ENCODE measurements at places on chromosomes 5 and 9.

GRCh38 chr9:557601-558201 is 283.8 kb upstream of the DMRT1 start:
- DNase-seq, result no peak

DNA sequence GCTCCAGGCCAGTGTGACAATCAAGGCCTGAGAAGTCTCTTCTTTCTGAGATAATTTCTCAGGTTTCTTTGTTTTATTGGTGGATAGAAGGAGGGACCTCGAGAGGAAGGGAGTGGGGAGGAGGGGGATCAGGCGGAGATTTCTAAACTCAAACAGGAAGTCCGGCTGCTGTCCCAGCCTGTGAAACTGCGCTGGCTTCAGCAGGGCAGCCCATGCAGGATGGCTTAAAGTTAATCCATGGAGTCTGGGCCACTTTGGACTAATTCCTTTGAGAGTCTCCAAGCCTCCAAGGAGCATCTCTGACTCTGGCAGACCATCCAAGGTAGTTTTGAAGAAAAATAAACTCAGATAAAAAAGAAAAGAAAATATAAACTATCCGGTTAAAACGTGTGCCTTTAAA is 378.5 kb downstream of the MLLT3 start:
- no peak for DNase-seq

DNA sequence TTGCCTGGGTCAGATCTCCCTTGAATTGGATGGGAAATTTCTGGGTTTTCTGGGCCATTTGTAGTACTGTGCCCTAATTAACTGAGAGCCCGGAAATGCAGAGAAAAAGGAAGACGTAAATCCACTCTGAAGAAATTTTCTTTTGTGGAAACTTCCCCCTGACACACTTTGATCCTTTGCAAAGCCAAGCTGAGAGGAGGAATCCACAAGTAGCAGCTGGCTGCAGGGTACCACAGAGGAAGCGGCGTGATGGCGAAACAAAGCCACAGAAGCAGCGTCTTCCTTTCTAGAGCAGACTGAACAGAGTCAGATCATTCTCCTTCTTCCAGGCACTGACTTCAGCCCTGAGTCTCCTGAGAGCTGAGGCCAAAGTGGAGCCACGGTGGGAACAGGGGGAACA is 47.1 kb upstream of the ZNF354A start:
- no peak for DNase-seq

DNA sequence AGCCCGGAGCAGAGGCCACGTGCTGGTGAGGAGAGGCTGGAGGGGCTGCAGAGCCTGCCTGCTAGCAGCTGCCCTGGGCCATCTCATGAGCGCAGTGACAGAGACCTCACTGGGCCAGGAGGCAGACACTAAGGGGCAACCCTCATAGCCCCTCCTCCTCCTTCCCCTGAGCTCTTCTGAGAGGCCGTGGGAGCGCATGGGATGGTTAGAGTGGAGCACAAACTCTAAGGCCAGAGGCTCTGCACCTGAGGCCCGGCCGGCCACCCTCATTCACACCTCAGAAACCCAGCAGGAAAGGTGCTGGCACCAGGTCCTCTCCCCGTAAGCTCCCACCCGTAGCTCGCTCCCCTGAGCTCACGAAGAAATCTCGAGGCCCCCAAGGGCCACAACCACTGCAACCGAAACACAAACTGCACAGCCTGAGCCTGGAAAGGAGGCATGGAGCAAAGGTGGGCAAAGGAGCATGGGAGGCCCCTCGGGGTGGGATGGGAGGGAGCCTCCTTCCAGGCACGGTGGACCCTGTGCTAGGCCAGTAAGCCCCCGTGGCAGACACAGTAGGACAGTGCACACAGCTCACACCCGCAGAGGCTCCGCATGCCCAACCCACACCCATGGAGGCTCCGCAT is 17.7 kb downstream of the CAMSAP1 start:
- no peak for DNase-seq

DNA sequence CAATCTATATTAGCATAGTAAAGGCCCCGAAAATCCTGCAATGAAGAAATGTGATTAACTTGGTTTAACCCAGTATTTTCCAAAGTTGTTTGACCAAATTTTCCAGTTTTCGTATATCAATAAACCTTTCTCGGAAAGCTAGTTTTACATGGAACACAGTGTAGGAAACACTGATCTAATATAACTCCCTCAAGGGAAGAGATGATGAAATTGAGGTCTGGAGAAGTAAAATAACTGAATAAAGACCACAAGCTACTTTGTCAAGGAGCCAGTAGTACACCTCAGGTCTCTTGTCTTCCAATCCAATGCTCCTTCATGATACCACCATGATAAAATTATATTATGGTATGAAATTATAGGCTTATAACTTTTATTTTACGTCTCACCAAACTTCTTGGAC is 118.1 kb upstream of the TARS1 start:
- no peak for DNase-seq

GRCh38 chr9:114676901-114677300 is 5.1 kb downstream of the TEX48 start:
- no peak for DNase-seq
